ENCODE measurements at places on chromosomes 1 and 21.

- no peak for DNase-seq
These were observed 95.2 kb downstream of the SYF2 start for GRCh38 chr1:25137106-25137505.

DNA sequence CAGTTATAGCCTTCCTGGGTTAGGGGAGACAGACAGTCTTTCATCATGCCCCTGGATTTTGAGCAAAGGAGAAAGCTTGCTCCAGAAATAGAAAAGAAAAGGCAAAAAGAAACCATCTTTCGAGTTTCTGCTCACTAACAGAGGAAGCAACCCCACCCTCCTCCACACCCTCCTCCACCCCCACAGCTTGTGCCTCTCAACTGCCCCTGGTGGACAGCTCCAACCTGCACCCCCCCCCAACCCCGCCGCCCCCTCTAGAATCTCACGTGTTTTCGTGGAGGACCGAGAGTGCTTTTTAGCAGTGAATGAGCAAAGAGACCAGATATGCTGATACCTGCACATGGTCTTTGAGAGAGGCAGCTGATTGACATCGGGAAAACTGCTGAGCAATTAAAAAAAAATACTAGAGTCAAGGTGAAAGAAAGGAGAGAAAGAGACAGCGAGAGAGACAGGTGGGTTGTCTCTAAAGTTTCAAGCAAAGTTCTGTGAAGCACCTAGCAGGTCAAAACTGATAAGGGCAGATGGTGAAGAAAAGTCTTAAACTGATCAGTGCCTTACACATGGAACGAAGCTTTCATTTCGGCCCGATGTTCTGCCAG lies 358.3 kb downstream of the KIF26B start:
- DNase-seq, result no peak

- no peak for DNase-seq
These were observed 114.4 kb downstream of the PIK3R3 start for GRCh38 chr1:46017876-46018503.

DNA sequence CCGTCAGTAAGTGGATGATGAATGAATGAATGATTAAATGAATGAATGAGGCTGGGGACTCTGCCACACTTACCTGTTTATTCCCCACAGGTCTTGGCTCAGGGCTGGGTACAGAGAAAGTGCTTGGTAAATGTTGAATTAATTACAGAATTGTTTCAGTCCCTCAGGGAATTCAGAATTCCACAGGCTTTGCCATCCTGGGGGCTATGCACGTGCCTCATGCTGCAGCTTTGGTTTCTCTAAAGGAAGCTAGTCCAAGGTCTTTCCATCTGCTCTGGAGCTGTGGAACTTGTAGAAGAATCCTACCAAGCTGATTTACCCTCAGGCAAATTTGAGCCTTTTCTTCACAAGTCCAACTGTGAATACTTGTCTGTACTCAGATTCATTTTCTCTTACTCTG lies 376.8 kb upstream of the AJAP1 start:
- DNase-seq, result no peak

GRCh38 chr1:182698971-182699370 lies 14.6 kb upstream of the RGS8 start:
- DNase-seq, result no peak

DNA sequence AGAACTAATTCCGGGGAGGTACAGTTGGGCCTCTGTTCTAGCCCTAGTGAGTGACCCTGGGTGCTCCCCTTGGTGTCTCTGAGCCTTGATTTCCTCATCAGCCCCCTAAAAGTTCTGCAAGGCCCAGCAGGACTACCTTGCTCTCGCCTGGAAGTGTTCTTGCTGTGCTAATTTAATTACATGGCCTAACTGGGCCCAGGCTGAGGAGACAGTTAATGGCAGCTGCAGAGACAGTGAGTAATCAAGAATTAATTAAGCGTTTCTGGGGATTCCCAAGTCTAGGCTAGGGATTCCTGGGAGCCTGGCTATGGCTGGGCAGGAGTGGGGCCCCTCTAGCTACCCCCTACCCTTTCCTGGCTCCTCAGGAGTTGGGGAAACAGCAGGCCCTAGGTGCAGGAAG lies 24.7 kb upstream of the DMBX1 start:
- DNase-seq, result no peak

DNA sequence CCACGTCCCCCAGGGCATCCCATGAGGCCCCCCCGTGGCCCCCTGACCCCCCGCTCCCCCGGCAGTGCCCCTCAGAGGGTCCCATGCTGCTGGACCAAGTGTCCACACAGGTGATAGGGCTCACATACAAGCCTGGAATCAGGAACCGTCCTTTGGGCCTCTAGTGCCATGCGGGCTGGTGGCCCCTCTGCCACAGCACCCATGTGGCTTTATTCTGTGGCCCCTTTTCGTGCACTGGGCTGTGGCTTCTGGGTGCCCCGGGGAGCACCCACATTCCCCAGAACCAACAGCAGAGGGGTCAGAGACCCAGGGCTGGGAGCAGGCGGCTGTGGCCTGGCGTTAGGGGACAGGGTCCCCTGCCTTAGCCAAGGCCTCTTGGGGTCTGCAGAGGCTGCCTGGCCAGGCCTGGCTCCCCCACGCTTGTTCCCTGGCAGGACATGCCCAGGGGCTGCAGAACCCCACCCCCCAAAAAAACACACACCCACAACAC lies 31.7 kb downstream of the SLC19A1 start:
- DNase-seq, result no peak

DNA sequence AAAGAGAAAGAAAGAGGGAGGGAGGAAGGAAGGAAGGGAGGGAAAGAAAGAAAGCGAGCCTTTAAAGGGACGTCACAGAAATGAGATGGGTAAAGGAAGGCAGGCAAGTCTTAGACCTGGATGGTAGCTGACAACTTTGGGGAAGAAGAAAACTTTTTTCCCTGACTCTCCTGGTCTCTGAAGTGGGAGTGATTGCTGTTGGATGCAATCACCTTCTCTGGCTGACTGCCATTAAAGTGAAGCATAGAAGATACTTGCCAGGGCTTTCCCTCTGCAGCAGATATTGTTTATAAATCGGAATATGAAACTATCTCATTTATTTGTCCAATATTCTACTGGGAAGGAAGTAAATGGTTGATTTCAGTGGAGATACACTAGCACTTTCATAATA lies 27.0 kb downstream of the VCAM1 start:
- no peak for DNase-seq

DNA sequence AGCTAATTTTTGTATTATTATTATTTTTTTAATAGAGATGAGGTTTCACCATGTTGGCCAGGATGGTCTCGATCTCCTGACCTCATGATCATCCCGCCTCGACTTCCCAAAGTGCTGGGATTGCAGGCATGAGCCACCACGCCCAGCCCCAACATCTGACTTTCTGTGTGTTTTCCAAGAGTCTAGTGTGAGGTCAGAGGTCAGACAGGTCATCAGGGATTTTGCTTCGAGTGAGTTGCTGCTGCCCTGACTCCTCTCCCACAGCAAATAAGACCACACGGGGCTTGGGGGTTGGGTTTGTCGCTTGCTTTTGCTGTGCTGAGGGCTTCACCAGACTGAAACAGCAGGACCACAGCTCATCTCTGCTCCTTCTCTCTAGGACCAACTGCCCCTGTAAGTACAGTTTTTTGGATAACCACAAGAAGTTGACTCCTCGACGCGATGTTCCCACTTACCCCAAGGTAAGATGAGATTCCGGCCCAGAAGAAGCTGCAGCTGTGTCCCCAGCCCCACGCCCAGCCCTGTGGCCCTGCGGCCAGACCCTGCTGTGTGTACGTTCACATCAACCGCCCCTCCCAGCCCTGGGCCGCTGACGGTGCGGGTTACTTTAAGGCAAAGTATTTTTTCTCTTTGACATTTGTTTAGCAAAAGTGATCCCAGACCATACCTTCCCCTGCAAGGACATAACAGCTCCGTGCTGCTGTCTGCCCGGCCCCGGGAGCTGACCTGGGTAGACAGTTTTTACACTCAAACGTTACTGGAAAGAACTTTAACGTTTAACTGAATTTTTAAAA lies 97.5 kb downstream of the PDE9A start:
- DNase-seq, result no peak

DNA sequence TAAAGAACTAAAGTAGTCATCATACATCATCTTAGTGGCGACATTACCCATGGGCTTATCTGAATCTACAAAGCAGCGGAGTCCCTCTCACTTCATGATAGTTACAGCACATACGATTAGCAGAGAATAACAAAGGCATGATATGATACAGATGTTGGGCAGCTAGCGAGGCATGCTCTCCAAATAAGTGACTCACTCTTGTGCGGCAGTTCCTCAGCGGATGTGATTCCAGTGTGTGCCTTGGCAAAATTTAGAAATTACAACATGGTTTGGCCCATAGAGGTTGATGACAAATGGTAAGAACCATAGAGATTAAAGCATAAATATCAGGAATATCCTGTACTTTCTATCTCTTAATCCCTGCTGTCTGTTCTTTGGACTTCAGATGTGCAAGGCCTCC lies 48.1 kb upstream of the PAXBP1 start:
- DNase-seq, result peak; percentile 87

Measured in AG09309 (cell line).